ENCODE measurements at places on chromosomes 12 and 14.

DNA sequence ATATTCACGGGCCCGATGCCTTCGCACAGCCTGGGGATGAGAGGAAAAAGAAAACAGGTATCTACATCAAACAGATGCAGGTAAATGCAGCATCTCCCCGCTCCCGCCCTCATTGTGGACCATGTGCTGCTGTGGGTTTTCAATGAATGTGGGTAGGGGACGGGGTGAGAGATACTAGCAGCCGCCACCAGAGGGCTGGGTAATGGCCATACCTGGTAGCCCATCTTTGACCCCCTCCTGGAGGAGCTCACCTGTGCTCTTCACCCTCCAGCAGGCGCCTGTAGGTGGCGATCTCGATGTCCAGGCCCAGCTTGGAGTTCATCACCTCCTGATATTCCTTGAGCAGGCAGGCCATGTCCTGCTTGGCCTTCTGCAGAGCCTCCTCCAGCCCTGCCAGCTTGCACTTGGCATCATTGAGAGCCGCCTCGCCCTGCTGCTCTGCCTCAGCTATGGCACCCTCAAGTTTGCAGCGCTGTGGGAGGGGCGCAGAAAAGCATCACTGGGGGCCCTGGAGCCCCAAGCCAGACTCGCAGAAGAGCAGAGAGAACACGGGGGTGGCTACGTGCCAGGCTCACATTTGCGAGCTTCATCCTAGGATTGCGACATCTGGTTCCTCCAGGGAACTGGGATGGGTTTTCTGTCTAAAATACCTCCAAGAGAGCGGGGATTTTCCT lies 10.2 kb downstream of the KRT82 start:
- peak; percentile 83 for DNase-seq

- DNase-seq: peak; percentile 70
Observed at GRCh38 chr14:59360923-59361794, 104.0 kb downstream of the GPR135 start.

DNA sequence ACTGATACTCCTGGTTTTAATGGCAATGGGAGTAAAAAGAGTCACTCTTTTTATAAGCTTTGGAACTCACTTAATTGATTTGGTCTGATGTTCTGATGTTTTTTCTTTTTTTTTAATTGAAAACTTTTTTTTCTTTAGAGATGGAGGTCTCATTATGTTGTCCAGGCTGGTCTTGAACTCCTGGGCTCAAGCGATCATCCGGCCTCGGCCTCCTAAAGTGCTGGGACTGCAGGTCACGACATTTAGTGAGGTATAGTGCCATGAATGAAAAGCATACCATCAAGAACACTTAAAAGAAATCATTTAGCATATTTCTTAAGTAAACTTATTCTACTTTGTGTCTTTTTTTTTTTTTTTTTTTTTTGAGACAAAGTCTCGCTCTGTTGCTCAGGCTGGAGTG lies 12.7 kb upstream of the EID3 start:
- DNase-seq: no peak

DNA sequence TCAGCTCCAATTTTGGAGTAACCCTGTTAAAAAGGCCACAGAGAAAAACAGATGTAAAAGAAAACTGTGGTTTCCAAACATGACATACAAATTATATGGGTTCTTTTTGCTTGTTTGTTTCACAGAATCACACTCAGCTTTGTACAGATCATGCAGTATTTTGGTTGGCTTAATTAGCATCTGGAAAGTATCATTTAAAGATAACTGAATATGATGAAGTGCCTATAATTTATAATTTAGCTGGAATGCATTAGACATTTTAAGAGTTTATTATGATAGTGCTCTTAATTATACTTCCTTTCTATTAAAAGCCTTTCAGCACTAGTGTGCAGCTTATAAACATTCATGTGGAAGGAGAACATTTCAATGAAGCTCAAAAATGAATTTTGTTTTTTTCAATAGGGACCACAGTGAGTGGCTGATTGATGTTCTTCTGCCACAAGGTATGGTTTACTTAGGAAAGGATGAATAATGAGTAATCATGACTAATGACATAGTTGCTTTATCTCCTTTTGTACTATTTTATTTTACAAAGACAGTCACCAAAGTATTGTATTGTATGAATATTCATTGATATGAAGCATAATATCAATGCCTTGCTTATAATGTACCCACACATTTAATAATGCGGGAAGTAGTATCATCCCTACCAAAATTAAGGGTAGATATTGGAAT lies 98.3 kb downstream of the UNC79 start:
- no peak for DNase-seq

- no peak for DNase-seq
Observed at GRCh38 chr14:61350427-61351270, 29.3 kb downstream of the PRKCH start.

- DNase-seq: no peak
Observed at GRCh38 chr12:120225200-120225558, 24.3 kb upstream of the RPLP0 start.

GRCh38 chr12:113660936-113661335 lies 189.3 kb upstream of the LHX5 start:
- no peak for DNase-seq

GRCh38 chr14:30994681-30995620 lies 30.5 kb upstream of the AP4S1 start:
- DNase-seq: no peak

DNA sequence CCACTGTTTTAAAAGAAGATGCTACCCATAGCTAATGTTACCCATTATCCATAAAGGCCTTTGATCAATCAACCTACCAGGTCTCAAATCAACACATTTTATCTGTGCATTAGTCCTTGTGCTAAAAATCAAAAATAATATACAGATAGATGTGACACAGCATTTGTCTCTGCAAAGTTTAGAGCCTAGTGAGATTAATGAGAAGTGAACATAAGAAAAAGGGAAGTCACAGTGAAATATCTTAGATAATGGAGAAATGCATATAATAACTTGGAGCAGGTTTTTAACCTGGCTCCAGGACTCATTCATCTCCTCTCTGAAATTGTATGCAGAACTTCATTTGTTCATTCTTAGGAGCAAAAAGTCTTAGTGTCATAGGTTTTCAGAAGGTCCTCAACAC lies 7.2 kb downstream of the PDE3A start:
- no peak for DNase-seq

GRCh38 chr12:80509781-80510556 lies 65.9 kb downstream of the PTPRQ start:
- DNase-seq: no peak

GRCh38 chr14:32300136-32300535 lies 29.0 kb upstream of the AKAP6 start:
- no peak for DNase-seq

- no peak for DNase-seq
Observed at GRCh38 chr12:66708704-66709456, 30.0 kb upstream of the GRIP1 start.

DNA sequence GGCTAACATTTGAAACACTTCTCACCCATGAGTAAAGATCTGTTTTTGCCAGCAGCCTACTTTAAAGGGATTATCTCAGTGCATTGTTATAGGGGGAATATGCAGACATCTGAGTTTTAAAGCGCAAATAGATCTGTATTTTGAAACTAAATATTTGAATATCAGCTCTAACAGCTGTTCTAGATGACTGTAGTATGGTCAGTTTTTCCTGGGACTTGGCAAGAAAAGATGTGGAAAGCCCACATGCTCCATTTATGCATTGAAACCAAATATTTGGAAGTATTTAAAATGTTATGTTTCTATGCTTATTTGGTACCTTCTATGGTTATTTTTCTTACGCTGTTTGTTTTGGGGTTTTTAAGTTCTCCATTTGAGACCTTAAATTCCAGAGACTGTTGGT lies 41.7 kb downstream of the RIC8B start:
- DNase-seq: no peak

- peak; percentile 82 for DNase-seq
Observed at GRCh38 chr12:124904306-124905098, 9.9 kb downstream of the UBC start.

DNA sequence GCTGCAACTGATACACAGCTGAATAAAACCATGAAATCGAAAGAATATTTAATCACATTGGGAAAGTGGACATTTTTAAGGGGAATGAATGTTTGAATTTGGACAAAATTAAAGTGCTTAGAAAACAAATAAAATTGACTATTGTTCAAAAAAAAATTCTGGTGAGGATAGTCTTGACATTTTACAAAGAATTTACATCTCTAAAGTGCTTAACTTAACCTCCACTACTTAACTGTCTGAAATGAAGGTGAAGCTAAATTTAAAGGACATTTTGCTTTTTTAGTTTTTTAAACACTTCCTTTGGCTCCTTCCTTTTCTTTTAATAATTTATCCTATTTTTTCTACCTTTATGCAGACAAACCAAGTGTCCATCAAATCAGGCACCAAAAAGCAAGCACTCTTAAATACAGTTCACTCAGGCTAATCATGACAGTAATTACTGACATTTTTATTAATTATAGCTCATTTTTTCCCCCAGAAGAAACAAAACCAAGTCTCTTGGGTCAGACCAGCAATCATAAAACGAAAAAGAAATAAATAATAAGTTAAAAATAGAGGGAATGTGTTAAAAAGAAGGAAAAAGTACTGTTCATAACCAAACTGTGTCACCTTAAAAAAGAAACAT lies 5.7 kb upstream of the CCND2 start:
- no peak for DNase-seq

- no peak for DNase-seq
Observed at GRCh38 chr14:58815794-58816193, 178.0 kb downstream of the DACT1 start.

DNA sequence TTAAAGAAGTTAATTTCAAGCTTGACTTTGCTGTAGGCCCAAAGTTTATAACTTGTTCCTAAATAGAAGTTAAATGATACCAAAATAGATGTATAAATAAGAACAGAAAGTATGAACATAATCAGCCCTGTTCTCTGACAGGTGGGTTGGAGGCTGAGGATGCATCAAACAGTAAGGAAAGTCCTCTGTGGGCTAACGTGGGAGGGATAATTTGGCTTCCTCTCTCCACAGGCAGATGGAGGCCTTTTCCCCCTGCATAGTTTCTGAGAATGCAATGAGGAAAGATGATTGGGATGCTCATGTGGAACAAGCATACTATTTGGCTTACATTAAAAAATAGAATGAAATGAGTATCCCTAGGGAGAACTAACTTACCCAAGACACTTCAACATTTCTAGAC lies 56.5 kb downstream of the GARIN6 start:
- DNase-seq: no peak
